ENCODE measurements at places on chromosomes 2 and 18.

GRCh38 chr2:188969236-188969635 lies 4.9 kb upstream of the COL3A1 start:
- DNase-seq, result no peak

DNA sequence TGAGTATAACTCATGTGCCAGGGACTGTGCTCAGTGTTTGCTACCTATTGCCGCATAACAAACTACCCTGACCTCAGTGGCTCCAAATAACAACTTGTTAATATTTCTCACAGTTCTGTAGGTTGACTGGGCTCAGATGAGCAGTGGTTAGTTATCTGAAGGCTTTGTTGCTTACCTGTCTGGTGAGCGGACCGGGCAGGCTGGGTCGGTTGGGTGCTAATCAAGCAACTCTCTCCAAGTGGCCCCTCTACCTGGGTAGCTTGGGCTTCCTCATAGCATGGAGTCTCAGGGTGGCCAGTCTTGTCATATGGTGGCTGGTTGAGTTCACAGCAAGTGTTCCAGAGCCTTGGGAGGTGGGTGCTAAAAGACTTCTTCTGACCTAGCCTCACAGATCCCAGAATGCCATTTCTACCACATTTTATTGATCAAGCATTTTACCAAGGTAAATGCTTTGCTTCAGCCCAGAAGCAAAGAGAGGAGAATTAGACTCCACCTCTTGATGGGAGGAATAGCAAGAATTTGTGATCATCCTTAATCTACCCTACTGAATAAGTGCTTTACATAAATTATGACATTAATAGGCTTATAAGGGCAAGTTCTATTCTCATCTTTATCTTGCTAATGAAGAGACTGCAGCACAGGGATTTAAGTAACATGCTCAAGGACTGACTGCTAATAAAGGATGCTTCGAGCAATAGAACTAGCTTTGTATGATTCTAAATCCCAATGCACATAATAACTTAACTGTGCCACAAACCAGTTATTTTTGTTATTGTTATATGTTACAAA lies 16.9 kb downstream of the RAB31 start:
- DNase-seq, result no peak

- DNase-seq, result no peak
Observed at GRCh38 chr18:44668270-44668975, 12.3 kb upstream of the SETBP1 start.

DNA sequence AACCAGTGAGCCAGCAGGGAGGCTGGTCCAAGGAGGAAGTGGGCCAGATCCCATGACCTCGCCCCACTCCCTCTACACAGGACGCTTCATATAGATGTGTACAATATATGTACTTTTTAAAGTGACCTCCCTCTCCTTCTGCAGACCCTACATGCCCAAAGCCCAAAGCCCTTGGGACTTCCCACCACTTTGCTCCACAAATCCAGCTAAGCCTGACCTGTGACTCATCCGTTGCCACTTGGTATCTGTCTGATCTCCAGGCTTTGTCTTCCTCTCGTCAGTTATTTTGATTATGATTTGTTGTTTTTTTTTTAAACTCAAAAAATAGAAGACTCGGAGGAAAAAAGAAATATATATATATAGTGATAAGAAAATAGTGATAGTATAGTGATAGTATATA lies 470.8 kb downstream of the KCNJ3 start:
- DNase-seq, result no peak

DNA sequence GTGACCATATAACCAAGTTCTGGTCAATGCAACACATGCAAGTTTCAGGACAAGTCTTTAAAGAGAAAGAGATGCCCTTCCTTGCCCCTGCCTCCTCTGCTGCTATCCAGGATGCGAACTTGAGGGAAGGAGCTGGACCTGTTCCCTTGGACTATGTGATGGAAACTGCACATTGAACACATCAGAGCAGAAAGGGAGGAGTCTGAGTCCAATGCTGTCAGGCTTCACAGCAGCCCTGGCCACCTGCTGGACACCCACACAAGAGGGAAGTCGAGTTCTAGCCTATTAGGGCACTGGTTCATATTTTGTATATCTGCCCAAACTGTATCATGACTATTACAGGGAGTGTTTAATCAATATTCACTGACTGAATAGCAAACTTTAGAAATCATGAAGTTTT lies 38.3 kb upstream of the TEX51 start:
- no peak for DNase-seq

DNA sequence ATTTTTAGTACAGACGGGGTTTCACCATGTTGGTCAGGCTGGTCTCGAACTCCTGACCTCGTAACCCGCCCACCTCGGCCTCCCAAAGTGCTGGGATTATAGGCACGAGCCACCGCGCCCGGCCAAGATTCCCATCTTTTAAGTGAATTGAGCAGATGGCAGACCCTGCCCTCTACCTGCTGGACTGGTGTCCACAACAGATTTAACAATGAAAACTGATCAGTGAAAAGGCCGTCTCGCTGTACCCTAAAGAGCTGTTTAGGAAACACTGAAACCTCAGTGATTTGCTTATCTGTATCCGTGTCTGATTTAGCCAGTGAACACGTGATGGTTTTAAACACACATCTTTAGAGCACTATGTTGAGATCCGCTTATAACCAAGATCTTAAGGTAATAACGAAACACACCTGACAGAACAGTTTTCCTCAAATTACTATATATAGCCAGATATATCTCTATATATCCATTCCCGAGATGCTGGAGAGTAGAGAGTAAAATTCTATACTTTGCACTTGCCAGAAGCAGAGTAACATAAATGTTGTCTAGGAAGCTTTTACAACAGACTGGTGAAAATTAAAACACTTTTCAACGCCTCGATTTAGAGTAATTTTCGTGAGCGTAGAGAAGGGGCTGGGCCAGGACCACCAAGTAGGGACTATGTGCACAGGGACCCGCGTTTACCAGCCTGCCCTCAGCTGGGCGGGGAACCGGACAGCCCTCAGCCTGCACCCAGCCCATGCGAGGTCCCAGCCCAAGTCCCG lies 594 bp downstream of the FAM161A start:
- DNase-seq, result no peak

DNA sequence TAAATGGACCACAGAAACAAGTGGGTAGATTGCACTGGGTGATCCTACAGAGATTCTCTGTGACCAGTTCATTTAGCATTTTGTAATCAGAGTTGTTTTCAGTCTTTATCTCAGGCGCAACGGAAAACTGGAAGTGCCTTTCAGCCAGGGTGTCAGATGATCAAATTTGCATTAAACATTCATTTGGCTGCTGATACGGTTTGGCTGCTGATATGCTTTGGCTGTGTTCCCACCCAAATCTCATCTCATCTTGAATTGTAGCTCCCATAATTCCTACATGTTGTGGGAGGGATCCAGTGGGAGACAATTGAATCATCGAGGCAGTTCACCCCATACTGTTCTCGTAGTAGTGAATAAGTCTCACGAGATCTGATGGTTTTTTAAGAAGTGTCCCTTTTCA lies 1396.1 kb upstream of the TMEFF2 start:
- DNase-seq, result no peak

DNA sequence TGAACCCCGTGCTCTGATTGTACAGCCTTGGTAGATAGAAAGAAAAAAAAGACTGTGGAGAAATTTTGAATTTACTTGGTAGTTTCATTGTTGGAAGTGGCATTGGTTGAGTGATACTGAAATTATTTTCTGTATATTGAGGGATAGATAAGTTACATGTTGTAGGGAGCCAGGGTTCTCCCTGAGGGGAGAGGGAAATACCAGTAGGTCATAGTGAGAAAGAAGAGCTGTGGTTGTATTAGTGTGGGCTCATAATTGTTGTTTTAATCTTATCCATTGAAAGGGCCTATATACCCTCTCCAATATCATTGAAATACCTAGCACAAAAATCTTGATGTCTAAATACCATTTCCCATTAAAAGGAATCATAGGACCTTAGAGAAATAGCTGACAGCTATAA lies 16.9 kb upstream of the RAB31 start:
- DNase-seq, result no peak

DNA sequence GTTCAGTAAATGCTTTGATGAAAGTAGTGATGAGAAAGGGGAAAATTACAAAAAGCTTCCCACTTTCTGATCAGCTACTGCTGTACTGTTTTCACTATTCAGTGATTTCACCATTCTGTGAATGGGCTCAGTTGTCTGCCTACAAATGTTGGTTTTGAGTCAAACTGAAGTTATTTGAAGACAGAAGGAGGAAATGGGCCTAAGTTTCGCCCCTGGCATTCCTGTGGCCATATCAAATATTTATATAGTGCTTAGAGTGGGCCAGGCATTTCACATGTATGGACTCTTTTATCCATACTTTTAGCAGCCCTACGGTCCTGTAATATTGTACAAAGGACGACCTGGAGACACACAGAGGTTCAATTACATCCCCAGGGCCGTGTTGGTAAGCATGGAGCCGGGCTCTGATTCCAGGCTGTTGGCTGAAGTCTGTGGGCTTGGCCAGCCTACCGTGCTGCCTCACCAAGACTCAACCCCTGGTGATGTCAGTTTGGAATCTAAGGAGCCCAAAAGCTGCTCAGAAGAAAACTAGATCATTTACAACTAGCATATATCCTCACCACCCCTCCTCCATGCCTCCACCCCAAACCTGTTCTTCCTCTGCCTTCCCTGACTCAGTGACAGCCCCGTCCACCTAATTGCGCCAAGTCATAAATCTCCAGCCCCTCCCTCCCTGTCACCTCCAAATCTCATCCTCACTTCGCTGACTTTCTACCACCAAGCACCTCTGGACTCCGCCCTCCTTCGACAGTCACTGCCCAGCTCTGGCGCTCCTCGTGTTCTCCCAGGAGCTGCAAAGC lies 10.1 kb upstream of the GRHL1 start:
- DNase-seq, result no peak

DNA sequence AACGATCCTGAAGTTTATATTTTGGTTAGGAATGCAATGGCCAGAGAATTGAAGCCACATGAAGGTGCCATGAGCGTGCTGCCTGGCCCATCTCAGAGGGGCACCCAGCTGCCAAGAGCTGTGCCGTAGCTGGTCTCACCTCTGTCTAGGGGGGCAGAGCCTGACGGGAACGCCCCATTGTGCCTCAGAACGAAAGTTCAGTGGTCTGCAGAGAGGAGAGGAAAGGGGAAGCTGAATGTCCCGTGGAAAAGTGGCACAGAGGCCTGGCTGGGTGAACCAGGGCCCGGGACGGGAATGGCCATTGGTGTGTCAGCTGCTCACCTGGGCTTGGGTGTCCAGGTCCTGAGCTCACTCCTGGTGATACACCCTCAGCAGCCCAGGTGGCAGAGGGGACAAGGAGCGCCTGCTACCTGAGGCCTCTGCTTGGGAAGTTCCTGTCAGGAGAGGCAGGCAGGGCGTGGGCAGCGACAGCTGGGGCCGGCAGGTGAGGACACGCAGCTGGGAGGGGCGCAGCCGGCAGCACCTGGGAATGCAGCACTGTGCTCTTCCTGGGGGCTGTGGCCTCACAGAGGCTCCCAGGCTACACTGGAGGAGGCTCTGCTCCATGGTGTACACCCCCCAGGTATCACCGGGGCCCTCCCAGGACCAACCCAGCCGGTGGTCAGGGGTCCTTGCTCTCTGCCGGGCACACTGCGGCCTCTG lies 67.3 kb downstream of the PARD6G start:
- no peak for DNase-seq

DNA sequence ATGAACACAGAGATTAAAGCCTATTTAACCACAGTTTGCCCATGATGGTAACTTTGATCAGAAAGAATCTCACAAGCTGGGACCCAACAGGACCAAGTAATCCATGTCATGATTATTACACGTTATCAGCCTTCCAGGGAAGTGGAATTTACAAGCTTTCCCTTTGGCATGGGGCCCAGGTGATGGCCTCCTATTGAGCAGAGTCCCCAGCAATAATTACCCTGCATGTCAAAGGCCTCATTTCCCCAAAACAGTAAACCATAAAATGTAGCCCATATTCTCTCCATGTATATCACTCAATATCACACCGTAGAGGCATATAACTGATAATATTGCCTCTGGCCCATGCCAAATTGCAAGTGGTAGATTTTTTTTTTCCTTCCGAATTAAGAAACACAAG lies 38.9 kb downstream of the PRKRA start:
- DNase-seq, result no peak

All from AML-193 (cell line).